A549 treated with Mapracorat at 1 μM for 4 hours (cell line): ENCODE measurements at places on chromosomes 11 and 22. TPM values are rescaled to one million over a fixed set of nuclear protein-coding genes. Genes with fewer than 3 reads are reported as not detected.

Gene PSMC3
- total RNA-seq, result 189 to 259 TPM (median 197 TPM) in 5 replicates

Gene IGF2
- total RNA-seq, result 2.0 to 2.5 TPM (median 2.3 TPM) in 5 replicates

Gene ARHGAP20
- 0.02 to 0.06 TPM in 2 of 5 replicates, not detected in the others for total RNA-seq

Gene SLC17A6
- total RNA-seq, result not detected in 5 replicates

Gene PIWIL4
- 0.19 to 0.40 TPM (median 0.29 TPM) in 5 replicates for total RNA-seq

Gene OR52L1
- total RNA-seq, result not detected in 5 replicates

Gene TMEM134
- total RNA-seq, result 50.3 to 69.2 TPM (median 65.5 TPM) in 5 replicates

Gene BCL2L13
- total RNA-seq, result 25.5 to 35.0 TPM (median 32.2 TPM) in 5 replicates

Gene CDPF1
- 8.3 to 10.8 TPM (median 9.3 TPM) in 5 replicates for total RNA-seq

Gene KDM4E
- total RNA-seq, result not detected in 5 replicates

Gene SLC6A5
- not detected in 5 replicates for total RNA-seq

Gene CYP2D6
- 0.41 to 0.93 TPM (median 0.63 TPM) in 5 replicates for total RNA-seq

Gene PARVG
- total RNA-seq, result not detected in 5 replicates

Gene CTSF
- 30.3 to 40.9 TPM (median 33.5 TPM) in 5 replicates for total RNA-seq

Gene OR51E2
- not detected in 5 replicates for total RNA-seq

Gene TBX10
- total RNA-seq, result not detected in 5 replicates

Gene CASTOR1
- total RNA-seq, result 3.4 to 7.0 TPM (median 6.0 TPM) in 5 replicates

Gene MRPL11
- 96.7 to 118 TPM (median 111 TPM) in 5 replicates for total RNA-seq

Gene OR51B4
- not detected in 5 replicates for total RNA-seq

Gene NXPE2
- total RNA-seq, result not detected in 5 replicates

Gene CATSPER1
- 1.2 to 2.2 TPM (median 1.7 TPM) in 5 replicates for total RNA-seq

Gene PLAAT5
- not detected in 5 replicates for total RNA-seq

Gene OR56A4
- total RNA-seq, result not detected in 5 replicates

Gene IRAG1
- 0.05 to 0.13 TPM (median 0.08 TPM) in 4 of 5 replicates, not detected in the other for total RNA-seq

Gene CDHR5
- total RNA-seq, result 0.06 to 0.26 TPM (median 0.18 TPM) in 4 of 5 replicates, not detected in the other

Gene RFPL2
- 0.15 to 0.26 TPM (median 0.18 TPM) in 4 of 5 replicates, not detected in the other for total RNA-seq

Gene TRIM77
- total RNA-seq, result not detected in 5 replicates

Gene ANO1
- 1.6 to 2.4 TPM (median 2.2 TPM) in 5 replicates for total RNA-seq

Gene APOBEC3F
- total RNA-seq, result 1.6 to 2.4 TPM (median 2.2 TPM) in 5 replicates

Gene SLC1A2
- 0.18 to 0.27 TPM (median 0.21 TPM) in 3 of 5 replicates, not detected in the others for total RNA-seq

Gene ENTHD1
- not detected in 5 replicates for total RNA-seq

Gene MS4A7
- not detected in 5 replicates for total RNA-seq

Gene PTPN5
- 0.05 TPM in 1 of 5 replicates, not detected in the others for total RNA-seq

Gene NFAM1
- total RNA-seq, result not detected in 5 replicates

Gene MLC1
- total RNA-seq, result not detected in 5 replicates

Gene BATF2
- 0.71 to 1.1 TPM (median 0.85 TPM) in 5 replicates for total RNA-seq

Gene NOL12
- total RNA-seq, result 23.9 to 30.7 TPM (median 26.6 TPM) in 5 replicates

Gene CARD10
- total RNA-seq, result 20.7 to 36.0 TPM (median 32.6 TPM) in 5 replicates

Gene KCTD14
- total RNA-seq, result 1.4 to 2.1 TPM (median 1.6 TPM) in 5 replicates

Gene KDM4D
- total RNA-seq, result 0.30 to 0.51 TPM (median 0.42 TPM) in 5 replicates

Gene CALCB
- total RNA-seq, result 0.20 TPM in 1 of 5 replicates, not detected in the others

Gene FAM180B
- not detected in 5 replicates for total RNA-seq

Gene TMA7B
- not detected in 5 replicates for total RNA-seq

Gene FAM118B
- 14.1 to 18.2 TPM (median 15.5 TPM) in 5 replicates for total RNA-seq
